ENCODE measurements at places on chromosomes 16 and 17. TPM values are rescaled to one million over a fixed set of nuclear protein-coding genes. Genes with fewer than 3 reads are reported as not detected.

- H3K27ac ChIP-seq, result peak overlapping the region; percentile 71
- peaks cover 7% of the 10 kb centered on the region for H3K36me3 ChIP-seq
- no peaks in the 10 kb centered on the region for H3K27me3 ChIP-seq
- no peak overlapping the region for H3K4me3 ChIP-seq
- peaks cover 10% of the 10 kb centered on the region for H3K4me1 ChIP-seq
Measured at GRCh38 chr17:17149520-17150447, 56.3 kb downstream of the PLD6 start.

Gene SLC16A6
- 4.1 TPM for total RNA-seq

Gene CPHXL2
- total RNA-seq, result not detected

DNA sequence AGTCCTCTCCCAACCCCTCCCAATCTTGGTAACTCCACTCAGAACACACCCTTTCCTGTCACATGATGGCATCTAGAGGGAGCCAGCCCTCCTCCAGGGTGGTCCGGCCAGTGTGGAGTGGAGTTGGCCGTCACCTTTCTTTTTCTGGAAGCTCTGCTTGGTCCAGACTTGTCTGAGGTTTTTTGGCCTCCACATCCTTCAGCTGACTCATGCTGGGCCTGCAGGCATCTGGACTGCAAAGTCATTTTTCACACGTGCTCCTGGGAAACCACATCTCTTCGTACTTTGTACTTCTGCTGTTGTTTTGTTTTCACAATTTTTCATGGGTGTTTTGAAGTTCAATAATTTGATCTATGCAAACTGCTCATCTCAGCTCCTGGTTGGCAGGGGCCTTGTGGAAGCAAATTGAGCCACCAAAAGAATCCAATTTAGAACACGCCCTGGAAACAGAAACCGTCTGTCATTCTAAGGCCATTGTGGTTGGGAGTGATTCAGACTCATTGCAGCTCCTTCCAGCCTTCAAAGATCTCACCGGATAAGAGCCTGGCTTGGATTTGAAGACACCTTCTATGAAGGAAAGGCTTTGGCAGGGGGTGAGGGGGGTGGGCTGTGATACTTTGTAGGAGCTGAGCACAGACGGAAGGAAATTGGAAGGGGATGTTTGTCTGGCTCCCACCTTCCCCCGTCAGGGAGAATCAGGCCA, 42.4 kb upstream of the NF1 start:
- no peak for DNase-seq
- H3K4me1 ChIP-seq, result no peaks in the 10 kb centered on the region
- no peaks in the 10 kb centered on the region for H3K27me3 ChIP-seq

Gene SYCE1L
- 4.0 TPM for total RNA-seq

Measured in left lung (tissue), 14 donors.